Stimulated activated CD8-positive, alpha-beta memory T cell treated with anti-CD3 and anti-CD28 coated beads, Interleukin-4, amount 100 ng/mL, for 1 hour (primary cell): ENCODE measurements at places on chromosomes 1 and 21.

DNA sequence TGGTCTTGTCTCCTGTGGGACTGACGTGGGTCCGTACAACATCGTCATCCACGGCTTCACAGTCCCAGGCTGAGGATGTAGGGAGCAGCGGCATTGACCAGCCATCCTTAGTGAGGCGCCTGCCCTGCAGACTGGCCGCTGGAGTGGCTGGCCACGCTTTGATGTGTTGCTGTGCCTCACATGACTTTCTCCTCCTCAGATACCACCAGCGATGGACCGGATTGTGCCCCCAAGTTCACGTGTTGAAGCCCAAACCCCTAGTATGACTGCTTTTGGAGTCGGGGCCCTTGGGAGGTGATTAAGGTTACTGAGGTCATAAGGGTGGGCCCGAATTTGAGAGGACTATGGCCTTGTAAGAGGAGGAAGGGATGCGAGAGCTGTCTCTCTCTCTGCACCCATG, 122.5 kb downstream of the PCBP3 start:
- no peak for DNase-seq

DNA sequence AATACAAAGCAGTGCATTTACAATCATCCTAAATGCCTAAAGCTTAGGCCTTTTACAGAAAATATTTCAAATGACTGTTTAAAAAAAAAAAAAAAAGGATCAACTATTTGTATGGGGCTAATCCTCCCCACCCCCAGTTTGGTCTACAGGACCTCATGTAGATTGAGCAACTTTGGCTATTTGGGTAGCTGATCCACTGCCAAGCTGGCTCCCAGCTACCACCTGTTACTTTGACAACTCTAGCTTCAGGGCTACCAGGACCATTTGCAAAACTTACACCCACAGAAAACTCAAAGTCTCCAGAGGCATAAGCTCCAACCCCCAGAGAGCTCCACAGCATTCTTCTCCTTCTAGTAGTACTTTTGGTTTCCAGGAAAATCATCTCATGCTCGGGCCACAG, 29.4 kb downstream of the JAK1 start:
- no peak for DNase-seq

DNA sequence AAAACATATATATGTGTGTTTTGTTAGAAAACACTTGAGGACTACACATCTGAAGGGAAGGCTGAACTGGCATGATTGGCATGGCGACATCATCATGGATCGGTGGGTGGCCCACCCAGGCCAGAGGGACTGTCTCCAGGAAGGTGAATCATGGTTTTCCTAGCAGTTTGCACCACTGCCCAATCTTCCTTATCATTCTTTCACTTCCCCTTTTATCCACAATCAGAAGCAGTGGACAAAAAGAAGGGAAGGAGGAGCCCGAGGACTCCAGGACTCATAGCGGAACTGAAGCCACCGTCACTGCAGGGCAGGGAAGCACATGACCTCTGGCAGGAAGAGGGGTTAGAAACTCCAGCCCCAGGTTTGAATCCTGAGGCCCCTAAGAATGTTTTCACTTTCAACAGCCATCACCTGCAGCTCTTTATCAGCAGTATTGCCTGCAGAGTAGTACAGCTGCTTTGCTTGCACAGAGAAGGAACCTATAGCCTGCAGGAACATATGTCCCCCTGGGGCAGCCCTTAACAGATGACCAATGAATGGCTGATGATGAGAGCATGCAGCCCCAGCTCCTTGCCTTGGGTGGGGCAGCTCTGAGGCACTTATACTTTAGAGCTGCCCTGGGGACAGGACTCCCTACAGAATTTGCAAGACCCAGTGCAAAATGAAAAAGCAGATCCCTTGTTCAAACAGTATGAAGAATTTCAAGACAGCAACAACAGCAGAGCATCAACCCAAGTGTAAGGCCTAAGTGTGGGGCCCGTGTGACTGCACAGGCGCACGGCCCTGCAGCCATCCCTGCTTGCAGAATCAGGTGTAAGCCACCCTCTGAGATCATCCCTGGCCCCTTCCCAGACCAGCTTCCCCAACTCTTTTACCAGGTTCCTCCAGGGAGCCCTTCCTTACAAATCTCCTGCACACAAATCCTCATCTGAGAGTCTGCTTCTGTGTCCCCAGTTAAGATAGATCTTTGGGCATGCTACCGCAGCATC, 241.8 kb upstream of the IRF2BP2 start:
- DNase-seq, result no peak

- DNase-seq, result no peak
Measured at GRCh38 chr1:203069030-203069747, 16.6 kb downstream of the MYOG start.

GRCh38 chr1:215665215-215665614, 98.1 kb downstream of the KCTD3 start:
- DNase-seq, result no peak

DNA sequence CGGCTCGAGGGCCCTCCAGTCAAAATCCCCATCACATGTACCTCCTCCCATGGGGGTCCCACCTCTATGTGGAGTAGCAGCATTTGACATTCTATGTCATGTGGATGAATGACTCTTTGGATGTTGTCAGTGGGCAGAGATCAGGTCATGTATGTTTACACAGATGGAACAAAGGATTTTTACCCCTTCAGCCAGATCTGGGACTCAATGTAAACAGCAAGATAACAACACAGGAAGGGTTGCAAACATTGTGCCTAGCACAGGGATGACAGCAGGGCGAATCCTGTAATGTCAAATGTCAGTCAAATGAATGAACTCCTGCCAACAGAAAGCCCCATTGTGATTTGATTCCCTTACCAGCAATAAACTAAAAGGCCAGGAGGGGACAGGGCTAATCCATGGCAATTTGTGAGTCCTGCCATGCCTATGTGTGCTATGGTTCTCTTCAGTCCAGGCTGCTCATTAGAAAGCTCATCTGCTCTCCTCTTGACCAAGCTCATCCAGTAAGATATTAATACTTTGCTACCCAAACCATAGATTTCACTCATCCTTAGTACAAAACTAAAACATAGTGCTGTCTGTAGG, 60.3 kb downstream of the PGBD5 start:
- no peak for DNase-seq

- no peak for DNase-seq
Measured at GRCh38 chr1:193259636-193260035, 73.2 kb upstream of the B3GALT2 start.

DNA sequence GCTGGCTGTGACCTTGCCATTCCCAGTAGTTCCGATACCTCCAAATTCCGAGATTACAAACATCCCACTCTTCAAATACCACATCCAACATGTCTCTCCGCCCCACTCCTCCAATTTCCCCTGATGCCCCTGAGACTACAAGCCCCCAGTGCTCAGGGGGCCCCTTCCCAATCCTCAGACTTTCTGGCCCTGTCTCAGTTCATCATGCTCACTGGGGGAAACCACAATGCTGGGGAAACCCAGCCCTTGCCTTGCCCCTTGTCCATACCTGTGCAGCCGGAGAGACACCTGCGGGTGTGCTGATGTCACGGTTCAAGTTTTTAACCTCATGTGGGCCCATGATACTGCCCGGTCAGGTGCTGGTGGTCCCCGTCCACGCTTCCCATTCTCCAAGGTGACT, 226.6 kb downstream of the CAMTA1 start:
- no peak for DNase-seq

DNA sequence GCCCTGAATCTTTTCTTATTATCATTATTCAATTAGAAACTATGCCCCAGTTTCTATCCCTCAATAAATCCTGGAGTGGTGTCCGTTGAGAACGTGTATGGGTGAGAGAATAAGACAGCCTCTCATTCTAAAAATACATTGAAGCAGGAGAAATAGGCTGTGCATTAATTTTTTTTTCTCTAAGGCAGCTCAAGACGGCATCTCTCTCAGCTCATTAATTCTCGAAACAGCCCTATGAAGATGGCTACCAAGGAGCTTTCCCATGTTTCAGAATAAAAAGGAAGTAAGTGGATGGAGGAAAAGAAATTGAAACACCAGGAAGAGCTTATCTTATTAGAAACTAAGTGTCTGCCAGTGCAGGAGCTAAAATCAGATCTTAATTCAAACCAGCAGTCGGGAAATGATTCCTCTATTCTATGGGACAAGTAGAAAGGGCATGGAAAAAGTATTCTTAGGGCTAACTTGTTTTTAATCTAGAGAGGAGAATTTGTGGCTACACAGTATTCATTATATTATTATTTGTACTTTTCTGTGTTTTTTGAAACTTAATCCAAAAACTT, 347.1 kb upstream of the PLD5 start:
- no peak for DNase-seq
